AG09319 (cell line): ENCODE measurements at places on chromosomes 11 and 22.
A peak's percentile ranks its signal among the peaks of the same experiment; 100 is the strongest.

- no peak for DNase-seq
These were observed 10.7 kb downstream of the DGCR8 start for GRCh38 chr22:20090730-20091240.

DNA sequence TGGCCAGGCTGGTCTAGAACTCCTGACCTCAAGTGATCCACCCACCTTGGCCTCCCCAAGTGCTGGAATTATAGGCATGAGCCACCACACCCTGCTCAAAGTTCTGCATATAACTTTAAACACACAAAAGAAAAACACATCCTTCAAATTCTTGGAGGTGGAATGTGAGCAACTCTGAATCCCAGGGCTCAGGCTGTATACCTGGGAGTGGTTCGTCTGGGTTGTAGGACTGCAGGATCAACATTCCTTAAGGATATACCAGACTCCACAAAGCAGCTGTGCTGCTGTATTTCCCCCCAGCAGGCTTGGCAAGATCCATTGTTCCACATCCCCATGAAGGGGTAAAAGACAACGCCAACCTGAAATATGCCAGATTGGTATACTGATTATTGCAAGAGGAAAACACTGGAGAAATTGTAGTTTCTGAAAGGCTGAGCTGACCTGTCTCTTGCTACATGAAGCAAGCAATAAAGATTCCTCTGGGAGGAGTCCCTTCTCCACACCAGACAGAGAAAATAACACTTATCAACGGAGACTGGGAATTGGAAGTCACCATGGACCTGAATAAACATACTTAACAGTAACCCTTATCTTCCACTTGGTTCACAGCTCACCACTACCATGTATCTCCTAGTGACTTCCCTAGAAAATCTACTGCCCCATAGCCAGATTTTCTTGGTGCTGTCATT lies 12.2 kb upstream of the RPS3 start:
- no peak for DNase-seq

GRCh38 chr11:129790106-129790505 lies 25.5 kb upstream of the TMEM45B start:
- no peak for DNase-seq

- no peak for DNase-seq
These were observed 52.7 kb downstream of the PHF21B start for GRCh38 chr22:44956840-44957767.

GRCh38 chr11:119518746-119519730 lies 96.1 kb upstream of the THY1 start:
- DNase-seq: no peak

DNA sequence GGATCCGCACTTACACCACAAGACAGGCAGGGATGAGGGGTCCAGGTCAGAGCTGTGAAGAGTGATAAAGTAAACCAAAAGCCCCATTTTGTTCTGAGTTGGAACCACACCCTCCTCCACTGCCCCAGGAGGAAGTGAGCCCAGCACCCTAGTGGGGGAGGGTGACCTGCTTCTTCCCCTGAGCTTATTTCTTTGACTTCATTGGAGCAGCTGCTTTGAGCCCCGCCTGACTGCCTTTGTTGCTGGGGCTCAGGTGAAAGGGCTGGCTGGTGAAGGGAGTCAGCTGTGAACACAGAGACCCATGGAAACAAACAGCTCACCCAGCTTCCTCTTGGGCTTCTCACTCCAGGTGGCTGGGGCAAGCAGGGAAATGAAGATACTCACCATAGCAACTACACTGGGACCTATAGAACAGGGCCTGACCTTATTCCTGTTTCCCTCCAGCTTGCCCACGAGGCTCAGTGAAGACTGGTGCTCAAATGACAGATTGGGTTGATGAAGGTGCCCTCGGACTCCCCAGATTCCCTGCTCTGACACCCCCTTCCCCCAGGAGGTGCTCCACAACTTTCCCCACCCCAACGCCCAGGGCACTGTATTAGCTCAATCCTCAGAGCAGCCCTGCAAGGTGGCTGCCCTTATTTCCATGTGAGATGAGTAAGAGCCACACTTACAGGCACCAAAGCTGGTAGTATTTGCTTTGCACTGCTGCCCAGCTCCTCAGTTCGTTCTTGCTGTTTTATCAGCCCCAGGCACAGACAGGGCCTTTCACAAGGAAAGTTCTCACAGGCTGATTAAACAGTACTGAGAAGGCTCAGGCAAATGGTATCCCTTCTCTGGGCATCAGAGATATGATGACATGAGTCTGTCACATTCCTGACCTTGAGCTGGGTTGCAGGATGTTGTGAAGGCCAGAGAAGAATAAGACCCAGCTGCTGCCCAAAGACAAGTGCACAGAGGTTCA lies 2.4 kb downstream of the UCP2 start:
- no peak for DNase-seq

DNA sequence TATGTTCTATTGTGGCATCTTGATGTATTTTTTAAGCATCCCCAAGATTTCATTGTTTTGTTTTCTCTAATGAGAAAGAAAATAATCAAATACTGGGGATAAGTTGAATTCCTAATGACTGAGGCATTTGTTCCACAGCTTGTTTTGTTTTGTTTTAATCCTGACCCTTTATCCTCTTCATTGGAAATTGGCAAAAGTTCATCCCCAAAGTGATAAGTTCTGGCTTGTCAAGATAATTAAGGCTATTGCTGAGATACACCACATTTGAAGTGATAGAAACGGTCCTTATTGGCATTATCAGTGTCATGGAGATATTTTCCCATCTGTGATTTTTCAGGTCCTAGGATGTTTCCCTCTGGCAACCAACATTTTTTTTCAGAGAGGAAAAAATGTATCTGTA lies 65.0 kb downstream of the SLC36A4 start:
- DNase-seq: no peak

DNA sequence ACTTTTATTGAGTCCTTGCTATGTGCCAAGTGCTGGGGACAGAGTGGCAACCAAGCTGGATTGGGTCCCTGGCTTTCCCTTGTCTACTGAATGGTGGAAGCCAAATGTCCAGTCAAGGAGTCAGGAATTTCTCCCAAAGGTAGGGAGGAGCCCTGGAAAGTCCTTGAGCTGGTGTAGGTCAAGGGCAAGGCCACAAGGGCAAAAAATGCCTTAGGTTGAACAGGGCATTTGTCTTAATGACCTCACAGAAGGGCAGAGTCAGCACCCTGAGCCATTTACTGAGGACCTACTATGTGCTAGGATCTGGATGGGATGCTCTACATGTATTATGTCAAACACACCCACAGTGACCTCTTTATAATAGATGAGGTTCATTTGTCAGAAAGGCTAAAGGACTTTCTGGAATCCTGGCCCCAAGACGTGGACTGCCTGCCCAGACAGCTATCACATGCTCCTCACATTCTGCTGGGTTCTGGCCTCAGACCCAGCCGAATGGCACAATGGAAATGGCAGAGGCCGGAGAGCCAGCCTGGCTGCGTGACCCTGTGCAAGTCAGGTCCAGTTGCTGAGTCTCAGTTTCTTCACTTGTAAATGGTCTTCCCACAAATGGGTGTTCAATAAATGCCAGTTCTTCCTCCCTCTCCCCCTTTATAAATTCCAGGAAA lies 17.7 kb downstream of the MOGAT2 start:
- no peak for DNase-seq

- DNase-seq: no peak
These were observed 567.9 kb upstream of the CADM1 start for GRCh38 chr11:116072133-116072532.

- no peak for DNase-seq
These were observed 6.5 kb downstream of the OOSP1 start for GRCh38 chr11:59944720-59945119.

GRCh38 chr11:103591554-103591953 lies 444.9 kb upstream of the DDI1 start:
- no peak for DNase-seq

DNA sequence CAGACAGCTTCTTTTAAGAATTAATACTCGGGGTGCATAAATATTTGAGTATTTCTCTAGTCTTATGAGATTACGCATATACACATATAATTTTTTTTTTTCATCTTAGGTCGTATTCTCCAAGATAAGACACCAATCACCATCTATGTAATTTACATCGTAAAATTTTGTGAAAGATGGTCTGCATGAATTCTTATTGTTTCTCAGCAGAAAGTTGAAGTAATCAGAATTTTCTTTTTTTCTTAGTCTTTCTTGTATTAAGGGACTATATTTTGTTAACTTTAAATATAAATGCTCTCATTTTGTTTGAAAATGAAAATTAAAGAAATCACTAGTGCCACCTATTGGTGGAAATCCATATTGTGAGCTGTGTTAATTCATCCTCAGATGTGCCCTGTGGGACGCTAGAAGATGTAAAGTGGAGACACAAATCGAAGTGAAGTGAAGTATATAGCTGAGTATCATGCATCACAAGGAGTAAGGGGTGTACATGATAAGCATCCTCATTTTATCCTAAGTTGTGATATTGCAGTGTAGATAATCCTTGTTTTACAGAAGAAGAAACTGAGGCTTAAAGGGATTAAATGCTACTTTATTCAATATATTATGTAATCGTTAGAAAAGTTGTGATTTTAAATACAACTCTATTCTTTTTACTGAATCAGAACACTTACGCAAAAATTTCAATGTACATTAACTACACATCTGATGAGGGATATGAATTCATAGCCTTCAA lies 2084.3 kb downstream of the LRRC4C start:
- no peak for DNase-seq

- DNase-seq: peak; percentile 57
These were observed 230.1 kb upstream of the DDI1 start for GRCh38 chr11:103806130-103806895.

DNA sequence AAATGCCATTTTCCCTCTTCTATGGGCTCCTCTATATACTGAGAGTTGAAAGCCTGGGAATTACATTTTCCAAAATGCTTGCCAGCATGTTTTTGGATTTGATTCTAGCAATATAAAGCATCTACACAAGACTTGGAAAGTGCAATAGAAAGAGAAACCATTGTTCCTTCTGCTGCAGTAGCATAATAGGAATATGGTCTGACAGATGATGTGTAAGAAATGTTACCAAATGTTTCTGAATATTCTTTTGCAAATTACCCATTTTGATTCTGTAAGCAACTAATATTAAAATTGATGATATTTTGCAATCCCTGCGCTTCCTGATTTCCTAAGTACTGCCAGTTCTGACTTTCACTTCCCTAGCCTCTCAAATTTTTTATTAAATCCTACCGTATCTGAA lies 61.6 kb downstream of the CASP12 start:
- no peak for DNase-seq

DNA sequence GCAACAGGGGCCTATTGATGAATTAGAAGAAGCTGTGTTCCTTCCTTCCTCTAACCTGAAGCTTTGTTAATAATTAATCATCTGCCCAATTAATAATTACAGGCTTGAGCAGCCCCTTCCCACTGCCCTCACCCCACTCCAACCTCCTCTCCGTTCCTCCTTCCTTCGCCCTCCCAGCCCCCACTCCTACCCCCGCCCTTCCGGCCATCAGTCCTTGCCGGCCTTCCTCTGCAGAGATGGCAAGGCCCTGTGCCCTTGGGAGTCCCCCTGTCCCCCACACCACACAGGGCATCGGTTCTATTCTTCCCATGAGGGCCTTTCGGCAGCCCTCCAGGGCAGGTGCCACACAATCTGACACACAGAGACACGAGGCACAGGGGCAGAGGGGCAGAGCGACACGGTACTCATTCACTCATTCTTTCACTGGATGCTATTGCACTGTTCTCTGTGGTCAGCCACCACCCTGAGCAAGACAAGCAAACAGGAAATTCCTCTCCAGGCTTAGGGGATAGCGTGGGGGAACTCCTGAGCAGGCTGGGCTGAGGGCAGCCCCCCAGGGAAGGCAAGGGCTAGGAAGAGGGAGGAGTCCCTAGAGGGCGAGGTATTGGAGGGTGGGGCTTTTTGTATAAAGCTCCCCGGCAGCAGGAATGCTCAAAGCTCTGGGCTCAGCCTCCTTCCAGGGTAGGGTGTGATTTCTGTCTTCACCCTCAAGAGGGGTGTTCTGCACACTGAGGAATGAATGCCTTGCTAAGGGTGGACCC lies 14.7 kb downstream of the MGAT3 start:
- no peak for DNase-seq

DNA sequence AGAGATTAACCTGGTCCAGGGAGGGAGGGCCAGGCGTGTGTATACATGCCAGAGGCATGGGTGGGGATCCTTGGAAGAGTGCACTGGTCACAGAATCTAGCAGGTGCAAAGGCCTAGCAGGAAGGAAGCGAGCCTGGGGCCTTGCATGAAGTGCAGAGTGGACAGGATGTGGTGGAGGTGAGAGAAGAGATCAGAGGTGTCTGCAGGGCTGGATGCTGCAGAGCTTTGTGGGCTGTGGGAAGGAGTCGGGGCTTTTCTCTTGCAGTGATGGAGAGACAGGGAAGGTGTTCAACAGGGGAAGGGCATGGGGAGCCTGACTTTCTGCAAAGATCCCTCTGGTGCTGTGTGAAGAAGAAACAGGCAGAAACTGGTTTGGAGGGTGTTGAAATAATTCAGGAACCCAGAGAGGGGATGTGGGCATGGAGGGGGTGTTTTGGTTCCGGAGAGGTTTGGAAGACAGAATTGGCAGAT lies 2.5 kb upstream of the TPST2 start:
- no peak for DNase-seq
